ENCODE measurements at places on chromosomes 13 and 19.
A peak's percentile ranks its signal among the peaks of the same experiment; 100 is the strongest.

DNA sequence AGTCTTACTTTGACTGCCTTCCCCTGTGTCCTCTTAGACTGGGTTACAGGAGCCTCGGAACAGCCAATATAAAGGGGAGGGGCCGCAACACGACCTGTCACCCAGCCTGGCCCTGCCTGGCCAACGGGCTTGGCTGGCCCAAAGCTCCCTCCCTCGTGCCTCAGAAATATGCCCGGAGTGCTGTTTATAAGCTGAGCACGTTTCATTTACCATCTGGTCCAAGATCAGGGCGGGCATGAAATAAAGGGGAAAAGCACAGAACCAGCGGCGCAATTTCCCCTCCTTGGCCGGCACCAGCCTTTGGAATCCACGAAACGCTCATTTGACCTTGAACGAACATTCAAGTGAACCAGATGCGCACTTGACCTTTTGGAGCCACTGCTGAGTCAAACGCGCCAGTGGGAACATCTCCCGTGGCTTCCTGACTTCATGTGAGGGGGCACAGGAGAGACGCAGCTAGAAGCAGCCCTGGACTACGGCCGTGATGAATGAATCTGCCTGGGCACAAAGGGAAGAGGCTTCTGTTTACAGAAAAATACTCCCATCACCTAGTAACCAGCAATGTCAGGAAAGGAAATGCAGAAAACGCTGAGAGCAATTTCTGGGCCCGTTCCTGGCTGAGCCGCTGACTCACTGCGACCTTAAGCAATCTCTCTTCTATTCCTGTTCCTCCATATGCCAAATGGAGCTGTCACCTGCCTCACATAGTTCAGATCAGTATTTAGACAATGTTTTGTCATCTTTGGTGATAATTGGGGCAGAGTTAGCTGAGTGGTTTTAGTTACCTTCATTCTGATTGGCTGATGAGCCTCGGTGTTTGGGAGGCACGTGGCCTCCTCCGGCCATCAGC, 53.3 kb downstream of the RFX2 start:
- DNase-seq: peak; percentile 91

GRCh38 chr13:40987606-40988280, 31.4 kb downstream of the ELF1 start:
- DNase-seq: peak; percentile 20

GRCh38 chr13:109605846-109606245, 180.5 kb downstream of the IRS2 start:
- peak; percentile 5 for DNase-seq

GRCh38 chr13:97822377-97822776, 131.1 kb upstream of the IPO5 start:
- DNase-seq: no peak

DNA sequence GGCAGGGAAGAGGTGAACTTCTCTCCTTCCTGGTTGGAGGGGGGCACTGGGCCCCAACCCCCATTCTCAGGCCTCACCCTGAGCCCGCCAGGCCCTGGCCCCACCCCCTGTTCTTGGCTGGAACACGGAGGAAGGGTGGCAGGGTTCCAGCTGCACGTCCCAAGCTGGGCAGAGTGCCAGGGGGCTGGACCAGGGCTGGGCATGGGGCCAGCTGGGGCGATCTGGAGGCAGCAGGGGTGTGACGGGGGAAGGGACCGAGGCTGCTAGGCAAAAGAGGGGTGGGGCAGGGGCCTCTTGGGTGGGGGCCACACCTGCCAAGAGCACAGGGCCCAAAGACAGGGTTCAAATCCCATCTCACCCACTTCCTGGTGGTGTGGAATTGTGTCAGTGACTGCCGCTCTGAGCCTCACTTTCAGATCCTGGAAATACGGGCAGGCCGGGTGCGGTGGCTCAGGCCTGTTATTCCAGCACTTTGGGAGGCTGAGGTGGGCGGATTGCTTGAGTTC, 2.2 kb downstream of the HIF3A start:
- peak; percentile 53 for DNase-seq

DNA sequence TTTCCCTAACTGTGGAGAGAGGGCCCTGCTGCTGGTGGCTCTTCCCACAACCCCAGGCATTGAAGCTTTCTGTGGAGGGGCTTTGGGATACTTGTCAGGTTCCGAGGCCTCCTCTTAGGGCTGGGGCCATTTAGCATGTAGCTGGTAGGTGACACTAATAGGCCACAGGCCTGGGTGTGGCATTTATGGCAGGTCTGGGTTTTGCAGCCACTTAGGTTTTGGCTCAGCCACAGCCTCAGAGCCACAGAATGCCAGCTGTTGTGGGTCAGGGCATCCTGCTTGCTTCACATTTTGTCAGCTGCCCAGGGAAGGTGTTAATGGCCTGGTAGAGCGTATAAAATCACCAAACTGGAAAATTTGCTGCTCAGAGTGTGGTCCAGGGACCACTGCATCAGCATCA, 15.7 kb downstream of the FAM124A start:
- DNase-seq: no peak

- DNase-seq: no peak
These were observed 36.2 kb downstream of the C13orf46 start for GRCh38 chr13:113937527-113938180.

DNA sequence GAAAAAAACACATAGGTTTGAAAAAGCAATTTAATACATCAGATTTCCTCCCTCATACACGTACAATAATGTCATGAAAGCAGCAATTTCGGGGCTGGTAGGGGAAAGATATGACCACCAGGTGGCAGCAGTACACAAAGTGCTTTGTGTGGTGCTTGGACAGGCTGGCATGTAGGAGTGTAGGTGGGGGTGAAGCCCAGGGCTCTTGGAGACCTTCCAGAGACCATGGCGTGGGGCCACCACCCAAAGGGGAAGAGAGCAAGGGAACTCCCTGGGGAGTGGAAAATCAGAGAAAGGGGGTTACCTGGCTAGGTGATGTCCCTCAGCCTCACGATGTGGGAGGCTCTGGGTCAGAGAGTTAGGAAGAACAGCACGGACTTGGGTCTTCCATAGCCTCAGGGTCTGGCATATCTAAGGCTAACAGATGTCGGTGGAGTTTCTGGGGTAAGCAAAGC, 11.8 kb upstream of the CCNA1 start:
- DNase-seq: peak; percentile 22

DNA sequence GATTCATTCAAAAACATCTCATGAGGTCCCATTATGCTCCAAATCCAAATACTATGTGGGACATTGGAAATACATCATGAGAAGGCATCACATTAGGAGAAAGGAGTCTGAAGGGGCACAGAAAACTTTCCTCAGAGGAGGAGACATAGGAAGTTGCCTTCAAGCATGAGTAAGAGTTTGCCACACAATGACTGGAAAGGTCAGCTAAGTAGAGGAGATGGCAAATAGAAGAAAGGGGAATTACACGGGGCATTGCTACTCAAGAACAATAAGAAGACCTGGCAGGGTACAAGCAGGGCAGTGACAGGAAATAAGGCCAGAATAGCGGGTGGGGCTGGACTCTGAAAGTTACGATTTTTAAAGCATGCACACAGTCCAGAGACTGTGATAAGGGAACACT, 231.6 kb downstream of the SPRY2 start:
- DNase-seq: no peak

GRCh38 chr19:32543115-32543900, 37.7 kb upstream of the PDCD5 start:
- DNase-seq: peak; percentile 14

DNA sequence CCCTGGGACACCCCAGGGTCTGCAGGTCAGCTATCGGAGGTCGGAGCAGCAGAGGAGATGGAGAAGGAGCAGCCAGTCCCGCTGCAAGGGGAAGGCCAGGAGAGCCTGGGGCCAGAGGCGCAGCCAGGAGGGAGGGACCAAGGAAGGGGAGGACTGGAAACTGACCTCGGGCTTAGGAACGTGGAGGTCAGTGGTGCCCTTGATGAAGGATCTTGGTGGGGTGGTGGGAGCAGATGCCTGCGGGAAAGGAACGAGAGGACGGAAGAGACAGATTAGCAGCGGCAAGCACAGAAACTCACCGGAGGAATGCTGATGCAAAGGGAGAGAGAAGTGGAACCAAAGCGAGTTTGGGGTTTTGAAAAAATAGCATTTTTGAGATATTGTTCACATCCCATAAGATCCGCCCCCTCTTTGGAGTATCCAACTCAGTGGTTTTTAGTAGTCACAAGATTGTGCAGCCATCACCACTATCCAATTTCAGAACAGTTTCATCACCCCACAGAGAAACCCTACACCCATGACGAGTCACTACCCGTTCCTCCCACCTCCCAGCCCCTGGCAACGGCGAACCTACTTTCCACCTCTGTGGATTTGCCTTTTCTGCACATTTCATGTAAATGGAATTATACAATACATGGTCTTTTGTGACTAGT, 22.1 kb downstream of the PLEKHF1 start:
- DNase-seq: peak; percentile 95

GRCh38 chr19:9751446-9751845, 17.1 kb downstream of the ZNF846 start:
- DNase-seq: no peak

DNA sequence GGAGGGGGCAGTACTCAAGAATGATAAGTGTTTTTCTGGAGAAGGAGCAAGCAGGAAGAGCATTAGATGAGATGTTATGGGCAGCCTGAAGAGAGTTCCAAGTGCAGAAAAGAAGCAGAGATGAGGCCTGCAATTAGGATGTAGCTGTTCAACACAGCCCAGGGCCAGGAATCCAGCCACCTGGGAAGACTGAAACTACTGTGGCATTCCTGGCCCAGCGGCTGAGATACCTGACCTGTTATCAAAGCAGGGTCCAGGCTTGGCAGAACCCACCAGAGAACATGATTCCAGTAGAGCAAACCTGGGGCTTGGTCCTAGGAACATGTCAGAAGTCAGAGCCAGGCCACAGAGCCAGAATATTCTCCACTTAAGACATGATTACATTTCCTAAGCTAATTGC, 73.3 kb upstream of the LRCH1 start:
- DNase-seq: no peak

DNA sequence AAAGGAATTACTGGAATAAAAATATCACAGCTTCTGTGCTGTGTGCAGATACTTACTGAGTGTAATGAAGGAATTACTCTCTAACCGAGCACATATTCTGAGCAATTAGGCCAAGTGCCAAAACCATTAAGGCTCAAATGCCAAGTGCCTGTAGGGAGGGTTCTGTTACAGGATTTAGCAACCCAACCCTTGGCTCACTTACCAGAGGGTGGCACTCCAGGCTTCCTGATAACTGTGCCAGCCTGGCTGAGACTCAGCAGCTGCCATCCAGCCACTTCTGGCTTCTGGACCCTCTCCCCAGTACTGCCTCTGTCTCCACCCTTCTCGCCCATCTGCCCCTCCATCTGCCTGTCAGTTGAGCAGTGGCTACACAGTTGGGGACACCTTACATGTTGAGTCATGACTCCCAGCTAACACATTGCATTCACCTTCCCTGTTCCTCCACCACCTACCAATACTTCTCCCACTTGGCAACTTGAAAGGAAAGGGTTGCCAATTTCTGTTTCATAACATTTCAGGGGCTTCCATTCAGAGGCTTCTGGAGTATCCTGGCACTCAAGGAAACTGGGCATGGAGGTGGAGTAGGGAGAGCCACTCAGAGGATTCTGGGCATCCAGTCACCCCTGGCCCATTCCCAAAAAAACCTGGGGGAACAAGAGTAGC, 110.5 kb downstream of the COG6 start:
- no peak for DNase-seq

DNA sequence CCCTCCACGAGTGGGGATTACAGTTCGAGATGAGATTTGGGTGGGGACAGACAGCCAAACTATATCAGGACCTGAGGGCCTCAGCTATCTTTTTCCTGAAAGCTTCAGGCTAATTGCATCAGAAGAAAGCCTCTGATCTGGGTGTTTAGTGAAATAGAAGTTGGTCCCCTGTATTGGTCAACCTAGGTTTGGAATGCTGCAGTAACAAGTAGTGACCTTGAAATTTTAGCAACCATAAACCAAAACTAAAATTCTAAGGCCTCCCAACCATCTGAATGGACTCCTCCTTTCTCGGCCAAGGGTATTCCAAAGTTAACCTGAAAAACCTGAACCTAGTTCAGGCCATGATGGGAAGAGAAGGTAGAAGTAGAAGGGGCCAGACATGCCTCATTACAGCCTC, 34.9 kb upstream of the OR10H1 start:
- DNase-seq: no peak

DNA sequence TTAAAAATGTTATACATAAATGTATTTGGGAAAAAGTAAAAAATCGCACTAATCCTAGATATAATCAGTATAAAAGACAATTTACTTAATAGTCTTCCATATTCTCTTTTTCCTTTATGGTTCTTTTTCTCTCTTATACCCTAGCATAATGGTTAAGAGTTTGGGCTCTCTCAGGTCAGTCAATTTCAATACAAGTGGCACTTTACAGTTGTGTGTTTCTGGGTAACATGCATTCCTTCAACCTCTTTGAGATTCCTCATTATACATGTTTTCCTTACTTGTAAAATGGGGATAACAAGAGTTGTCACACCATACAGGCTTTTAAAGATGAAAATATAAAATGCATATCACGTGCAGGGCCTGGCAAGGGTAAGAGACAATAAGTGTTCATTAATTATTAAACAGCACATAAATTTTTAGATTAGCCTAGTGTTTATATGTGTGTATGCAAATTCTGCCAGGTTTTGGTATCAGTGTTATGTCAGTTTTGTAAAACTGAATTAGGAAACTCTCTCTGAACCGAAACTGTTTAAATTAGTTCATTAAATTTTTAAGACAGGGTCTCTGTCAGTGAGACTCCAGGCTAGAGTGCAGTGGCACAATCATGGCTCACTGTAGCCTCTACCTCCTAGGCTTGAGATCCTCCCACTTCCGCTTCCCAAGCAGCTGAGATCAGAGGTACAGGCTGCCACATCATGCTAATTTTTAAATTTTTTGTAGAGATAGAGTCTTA, 49.8 kb downstream of the ELF1 start:
- no peak for DNase-seq

- peak; percentile 27 for DNase-seq
These were observed 30.7 kb downstream of the HTR2A start for GRCh38 chr13:46866150-46866549.

DNA sequence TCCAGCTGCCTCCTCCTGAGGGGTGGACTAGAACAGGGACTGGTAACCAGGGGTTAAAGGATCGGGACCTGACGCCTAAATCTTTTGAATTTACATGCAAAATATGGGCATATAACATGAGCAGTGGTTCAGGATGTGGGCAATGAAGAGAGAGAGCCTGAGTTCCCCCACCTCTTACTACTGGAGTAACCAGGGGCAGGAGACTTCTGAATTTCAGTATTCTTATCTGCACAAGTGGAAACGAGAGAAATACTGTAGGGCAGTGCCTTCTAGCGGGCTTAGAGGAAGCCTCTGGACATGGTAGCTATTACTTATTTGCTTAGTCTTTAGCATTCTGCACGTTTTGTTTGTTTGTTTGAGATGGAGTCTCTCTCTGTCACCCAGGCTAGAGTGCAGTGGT, 26.3 kb downstream of the BCAT2 start:
- DNase-seq: no peak

GRCh38 chr19:1465191-1466016, 13.6 kb downstream of the C19orf25 start:
- no peak for DNase-seq

DNA sequence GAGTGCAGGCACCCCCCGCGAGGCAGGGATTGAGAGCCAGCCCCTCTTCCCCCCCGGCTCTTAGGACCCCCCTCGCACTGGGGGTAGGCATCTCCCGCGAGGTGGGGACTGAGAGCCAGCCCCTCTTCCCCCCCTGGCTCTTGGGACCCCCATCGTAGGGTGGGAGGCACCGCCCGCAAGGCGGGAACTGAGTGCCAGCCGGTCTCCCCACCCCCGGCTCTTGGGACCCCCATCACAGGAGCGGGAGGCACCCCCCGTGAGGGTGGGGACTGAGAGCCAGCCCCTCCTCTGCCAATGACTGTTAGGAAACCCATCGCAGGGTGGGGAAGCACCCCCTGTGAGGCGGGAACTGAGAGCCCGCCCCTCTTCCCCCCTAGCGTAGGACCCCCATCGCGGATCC, 363.4 kb upstream of the SPRY2 start:
- DNase-seq: no peak

- DNase-seq: no peak
These were observed 75.0 kb upstream of the SLC15A1 start for GRCh38 chr13:98827449-98827848.
